Activated CD4-positive, alpha-beta T cell treated with anti-CD3 and anti-CD28 coated beads, Interleukin-10, Interleukin-2, amounts not matched to agents 100 ng/mL and 50 ng/mL, durations not matched to agents 16 hours and 8 hours (primary cell): ENCODE measurements at places on chromosomes 1 and 21.

- DNase-seq, result no peak
Measured at GRCh38 chr1:31677949-31678348, 25.9 kb downstream of the COL16A1 start.

DNA sequence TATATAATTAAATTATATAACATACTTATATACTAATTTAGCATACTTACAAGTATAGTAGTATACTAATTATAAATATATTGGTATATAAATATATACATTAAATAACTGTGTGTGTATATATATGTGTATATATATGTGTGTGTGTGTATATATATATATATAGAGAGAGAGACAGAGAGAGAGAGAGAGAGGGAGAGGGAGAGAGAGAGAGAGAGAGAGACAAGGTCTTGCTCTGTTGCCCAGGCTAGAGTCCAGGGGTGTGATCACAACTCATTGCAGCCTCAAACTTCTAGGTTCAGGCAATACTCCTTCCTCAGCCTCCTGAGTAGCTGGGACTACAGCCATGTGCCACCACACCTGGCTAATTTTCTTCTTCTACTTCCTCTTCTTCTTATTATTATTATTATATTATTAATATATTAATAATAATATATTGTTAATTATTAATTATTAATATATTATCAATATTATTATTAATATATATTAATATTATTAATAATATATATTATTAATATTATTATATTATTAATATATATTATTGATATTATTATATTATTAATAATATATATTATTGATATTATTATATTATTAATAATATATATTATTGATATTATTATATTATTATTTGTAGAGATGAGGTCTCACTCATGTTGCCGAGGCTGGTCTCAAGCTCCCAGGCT is 185.5 kb downstream of the CRB1 start:
- DNase-seq, result no peak

GRCh38 chr21:17537299-17537698 is 24.5 kb downstream of the CXADR start:
- DNase-seq, result no peak

DNA sequence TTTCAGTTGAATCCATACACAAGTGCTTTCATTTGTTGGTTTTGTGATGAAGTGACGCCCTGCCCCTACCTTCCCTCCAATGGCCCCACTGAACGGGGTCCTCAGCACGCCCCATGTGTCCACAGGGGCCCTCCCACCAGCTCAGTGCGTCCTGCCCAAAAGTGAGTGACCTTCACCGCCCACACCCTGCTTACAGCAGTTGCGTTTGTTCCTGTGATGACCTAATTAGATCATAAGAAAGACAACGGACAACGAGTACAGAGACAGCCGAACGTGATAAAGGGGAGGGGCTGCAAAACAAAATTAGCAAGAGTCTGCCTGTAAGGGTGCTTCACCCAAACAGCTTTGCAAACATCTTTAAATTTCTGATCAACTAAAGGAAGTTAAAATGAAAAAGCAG is 38.2 kb upstream of the RIPK4 start:
- no peak for DNase-seq

DNA sequence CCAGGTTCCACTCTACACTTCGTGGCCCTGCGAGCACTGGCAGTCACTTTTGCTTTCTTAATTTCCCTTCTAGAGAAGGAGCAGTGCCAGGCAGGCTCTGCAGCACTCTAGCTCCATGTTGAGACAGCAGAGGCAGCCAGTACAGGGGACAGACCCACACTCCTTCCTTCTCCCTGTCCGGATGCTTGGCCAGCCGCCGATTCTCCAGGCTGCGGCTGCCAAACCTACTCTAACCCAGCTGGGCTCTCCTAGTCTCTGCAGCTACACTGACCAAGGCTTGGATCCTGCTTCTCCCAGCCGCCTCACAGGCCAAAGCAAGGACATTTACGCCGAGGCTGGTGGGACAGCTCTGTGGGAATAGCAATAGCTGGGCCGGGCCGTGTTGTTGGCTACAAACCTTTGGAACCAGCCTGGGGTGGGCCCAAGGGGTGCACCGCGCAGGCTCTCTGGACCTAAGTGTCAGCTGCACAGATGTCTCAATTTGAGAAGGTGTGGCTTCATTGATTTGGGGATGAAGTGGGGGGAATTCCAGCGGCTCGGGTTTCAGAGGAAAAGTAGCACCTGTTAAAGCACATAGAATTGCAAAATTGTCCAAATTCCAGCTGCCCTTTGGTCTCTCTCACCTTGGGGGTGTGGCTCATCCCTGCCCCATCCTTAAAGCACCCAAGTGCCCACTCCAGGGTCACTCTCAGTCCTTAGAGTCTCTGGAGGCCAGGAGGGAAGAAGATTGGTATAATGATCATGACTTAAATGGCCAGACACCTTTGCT is 3.2 kb downstream of the BARHL2 start:
- no peak for DNase-seq

GRCh38 chr1:182143154-182143657 is 81.7 kb upstream of the ZNF648 start:
- peak; percentile 87 for DNase-seq

DNA sequence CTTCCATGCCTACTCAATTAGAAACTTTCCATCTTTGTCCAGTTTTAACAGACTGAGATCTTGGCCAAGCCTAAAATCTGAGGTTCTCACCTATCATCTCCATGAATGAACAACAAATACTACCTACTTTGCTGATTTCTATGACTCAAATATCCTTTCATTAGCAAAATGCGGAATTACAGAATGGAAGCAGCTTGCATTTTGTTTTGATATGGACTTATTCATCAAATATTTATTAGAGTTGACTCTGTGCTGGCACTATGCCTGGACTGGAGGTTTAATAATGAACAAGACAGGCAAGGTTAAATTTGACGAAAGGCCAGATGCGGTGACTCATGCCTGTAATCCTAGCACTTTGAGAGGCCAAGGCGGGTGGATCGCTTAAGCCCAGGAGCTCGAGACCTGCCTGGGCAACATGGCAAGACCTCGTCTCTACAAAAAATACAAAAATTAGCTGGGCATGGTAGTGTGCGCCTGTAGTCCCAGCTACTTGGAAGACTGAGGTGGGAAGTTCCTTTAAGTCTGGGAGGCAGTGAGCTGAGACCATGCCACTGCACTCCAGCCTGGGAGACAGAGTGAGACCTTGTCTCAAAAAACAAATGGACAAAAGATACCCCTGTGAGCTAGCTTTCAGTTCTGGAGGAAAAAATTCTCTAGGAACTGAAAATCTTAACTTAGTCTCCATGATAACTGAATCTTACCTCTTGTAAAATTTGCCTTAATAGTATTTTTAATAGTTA is 29.4 kb upstream of the SOD1 start:
- no peak for DNase-seq
